ENCODE measurements at places on chromosomes 11 and 22. TPM values are rescaled to one million over a fixed set of nuclear protein-coding genes. Genes with fewer than 3 reads are reported as not detected.

The SESN3 gene
- 0.78 TPM for polyA plus RNA-seq

The ACRV1 gene
- not detected for polyA plus RNA-seq

The CSF2RB gene
- polyA plus RNA-seq, result 0.74 TPM

- DNase-seq, result no peak
Measured at GRCh38 chr22:25840891-25841290, 98.9 kb downstream of the MYO18B start.

- no peak for DNase-seq
Measured at GRCh38 chr22:36764641-36765040, 11.3 kb downstream of the IFT27 start.

DNA sequence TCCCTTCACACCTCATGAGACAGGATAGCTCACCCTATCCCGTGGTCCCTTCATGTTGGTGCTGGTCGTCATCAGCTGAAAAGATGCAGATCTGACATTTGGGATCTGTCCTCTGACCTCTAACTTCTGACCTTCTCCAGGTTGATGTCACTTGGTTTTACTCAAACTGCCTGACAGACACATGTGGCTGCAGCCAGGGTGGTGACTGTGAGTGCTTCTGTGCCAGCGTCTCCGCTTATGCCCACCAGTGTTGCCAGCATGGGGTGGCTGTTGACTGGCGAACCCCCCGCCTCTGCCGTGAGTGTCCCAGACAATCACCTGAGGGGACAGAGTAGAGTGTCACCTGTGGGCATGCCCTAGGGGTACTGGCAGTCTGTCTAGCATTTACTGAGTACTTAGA lies 49.7 kb downstream of the OTOG start:
- no peak for DNase-seq

DNA sequence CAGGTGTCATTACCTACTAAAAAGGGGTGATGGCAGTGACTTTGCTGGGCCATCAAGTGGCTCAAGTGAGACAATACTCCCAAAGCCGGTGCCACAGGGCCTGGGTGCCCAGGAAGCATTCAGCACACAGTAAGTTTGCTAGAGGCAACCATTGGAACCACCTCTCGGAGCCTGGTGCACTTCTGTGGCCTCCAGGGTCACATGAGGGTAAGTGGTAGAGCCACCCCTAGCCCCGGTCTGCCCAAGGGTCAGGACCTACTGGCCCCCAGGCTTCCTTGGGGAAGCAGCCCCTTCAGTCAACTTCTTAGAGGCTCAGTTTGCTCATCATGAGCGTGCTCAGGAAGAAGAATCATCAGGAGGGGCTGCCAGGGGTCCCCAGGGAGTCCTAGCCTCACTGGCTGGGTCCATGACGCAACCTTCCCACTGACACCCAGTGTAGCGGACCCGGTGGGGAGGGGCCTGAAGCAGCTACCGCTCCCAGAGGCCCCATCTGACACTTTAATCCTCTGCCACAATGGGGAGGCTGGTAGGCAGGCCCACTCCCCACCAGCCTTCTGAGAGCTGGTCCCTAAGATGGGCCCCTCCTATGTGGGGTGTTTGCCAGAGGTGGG lies 17.5 kb upstream of the RASL10A start:
- no peak for DNase-seq

GRCh38 chr11:119149018-119149785 lies at the start of gene ABCG4:
Gene ABCG4, plus strand, starts transcription at chr11:119149052. Its CDS starts 914 bp downstream, at chr11:119149966.
- DNase-seq, result peak; percentile 75

GRCh38 chr22:17914474-17914873 lies 109.9 kb downstream of the MICAL3 start:
- DNase-seq, result no peak

All from K562 (cell line).